Fibroblast of skin of scalp (primary cell): ENCODE measurements at places on chromosomes 16 and 17.

DNA sequence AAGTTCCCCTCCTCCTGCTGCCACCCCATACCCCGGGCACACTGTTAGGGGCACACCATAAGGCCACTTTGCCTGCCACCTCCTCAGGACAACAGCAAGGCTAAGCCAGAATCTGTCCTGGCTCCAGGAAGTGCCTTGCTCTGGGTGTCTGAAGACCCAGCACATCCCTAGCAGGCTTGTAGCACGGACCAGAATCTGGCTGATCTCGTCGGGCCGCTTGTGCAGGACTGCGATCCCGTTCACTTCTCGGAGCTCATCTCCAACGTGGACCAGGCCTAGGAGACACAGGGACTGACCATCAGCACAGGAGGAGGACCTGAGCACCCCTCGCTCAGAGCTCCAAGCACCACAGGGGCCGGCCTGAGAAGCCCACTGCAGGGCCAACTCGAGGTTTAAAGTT lies 7.4 kb downstream of the MPP3 start:
- no peak for DNase-seq

- DNase-seq = no peak
These were observed 148.7 kb downstream of the GRIN2A start for GRCh38 chr16:10033556-10033955.

DNA sequence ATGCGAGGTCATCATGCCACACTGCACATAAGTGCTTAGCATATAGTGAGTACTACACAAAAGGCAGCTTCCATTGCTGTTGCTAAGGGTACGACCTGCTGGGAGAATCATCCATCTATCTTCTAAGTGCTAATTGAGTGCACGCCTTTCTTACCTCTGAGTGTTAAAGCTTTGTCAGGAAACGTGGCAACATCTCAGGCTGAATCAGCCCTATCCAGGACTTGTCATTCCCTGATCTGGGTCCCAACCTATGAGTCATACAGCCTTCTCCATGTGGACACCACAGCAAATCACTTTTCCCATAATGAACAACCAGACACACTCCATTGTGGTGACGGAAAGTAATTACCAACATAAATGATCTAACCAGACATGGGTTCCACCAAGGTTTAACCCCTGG lies 201.1 kb upstream of the MAF start:
- no peak for DNase-seq

DNA sequence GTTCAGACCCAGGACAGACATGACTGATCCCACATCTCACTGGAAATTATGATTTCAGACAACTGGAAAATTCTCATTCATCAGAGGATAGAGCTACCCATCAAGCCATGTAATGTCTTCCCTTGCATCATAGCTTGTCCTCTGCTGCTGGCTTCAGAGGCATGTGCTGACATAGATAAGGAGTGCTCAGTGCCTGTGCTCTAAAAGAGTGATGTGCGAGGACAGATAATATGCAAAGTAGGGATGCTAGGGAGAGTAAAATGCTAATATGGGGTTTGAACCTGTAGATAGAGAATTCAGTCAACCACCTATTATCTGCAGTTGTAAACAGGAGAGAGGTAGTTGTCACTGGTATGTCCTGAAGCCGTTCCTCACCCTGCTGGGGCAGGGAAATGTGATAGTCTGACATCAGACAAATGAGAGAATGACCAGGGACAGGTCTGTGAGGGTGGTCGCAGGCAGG lies 349.7 kb upstream of the CCL2 start:
- no peak for DNase-seq

GRCh38 chr16:70788668-70789594 lies 12.0 kb downstream of the VAC14 start:
- DNase-seq = peak; percentile 80

DNA sequence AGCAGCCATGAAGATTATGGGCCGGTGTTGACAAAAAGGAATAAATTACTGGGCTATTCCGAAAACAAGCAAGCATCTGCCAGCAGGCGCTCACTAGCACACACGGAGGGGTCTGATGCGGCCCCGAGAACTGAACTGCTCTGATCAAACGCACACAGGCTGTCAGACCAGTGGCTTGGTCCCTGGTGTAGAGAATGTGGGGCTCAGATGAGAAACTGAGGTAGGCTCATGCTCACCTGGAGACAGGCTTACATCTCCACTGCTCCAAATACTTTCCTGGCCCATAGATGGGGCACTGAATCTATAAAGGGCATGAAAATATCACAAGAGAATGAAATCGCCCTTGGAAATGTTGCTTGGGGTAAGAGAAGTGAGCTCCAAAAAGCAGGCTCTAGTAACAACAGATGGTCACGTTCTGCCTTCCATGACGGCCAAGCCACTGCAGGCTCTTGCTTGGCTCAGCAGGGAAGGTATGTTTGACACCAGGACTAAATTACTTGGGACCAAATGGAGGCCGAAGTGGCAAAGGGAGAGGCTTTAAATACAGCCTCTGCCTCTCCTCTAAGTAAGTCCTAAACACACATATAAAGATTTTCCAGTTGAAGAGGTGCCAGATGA lies 5.4 kb downstream of the ABR start:
- no peak for DNase-seq

DNA sequence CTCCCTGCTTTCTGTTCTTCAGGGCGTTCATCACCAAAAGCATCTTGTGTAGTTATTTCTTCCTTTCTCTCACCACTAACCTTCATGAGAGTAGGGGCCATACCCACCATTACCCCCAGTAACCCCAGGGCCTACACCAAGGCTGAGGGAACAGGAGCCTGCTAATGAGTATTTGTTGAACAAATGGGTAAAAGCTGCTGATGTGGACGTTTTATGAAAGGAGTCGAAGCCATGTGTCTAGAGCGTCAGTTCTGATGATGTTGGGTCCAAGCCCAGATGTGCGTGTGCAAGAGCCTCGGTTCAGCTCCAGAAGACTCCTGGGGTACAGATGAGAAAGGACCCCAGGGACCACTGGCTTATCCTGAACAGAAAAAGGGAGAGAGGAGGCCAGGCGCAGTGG lies 77.1 kb upstream of the TBC1D3K start:
- DNase-seq = no peak

DNA sequence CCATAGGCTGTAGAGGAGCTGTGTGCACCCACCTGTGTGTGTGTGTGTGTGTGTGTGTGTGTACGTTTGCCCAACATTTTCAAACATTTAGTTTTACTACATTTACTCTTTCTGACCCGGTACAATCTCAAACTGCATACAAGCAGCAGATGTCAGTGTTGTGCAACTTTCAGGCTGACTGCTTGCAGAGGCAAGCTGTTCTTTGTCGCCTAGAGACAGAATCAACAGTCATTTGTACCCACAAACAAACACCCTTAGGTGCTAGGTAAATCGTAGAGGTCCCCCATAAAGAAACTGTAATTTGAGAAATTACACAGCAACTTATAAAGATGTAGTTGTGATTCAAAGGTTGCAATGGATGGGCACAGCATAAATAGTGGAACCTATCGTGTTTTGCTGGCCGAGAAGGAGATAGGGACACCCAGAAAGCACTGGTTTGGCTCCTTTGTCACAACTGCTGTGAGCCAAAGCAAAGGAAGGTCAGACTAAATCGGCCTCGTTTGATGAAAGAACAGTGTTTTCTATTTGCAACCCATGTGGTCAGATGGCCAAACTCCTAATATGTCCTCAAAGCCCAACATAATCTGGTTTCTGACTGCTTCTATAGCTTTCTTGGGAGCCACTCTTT lies 478.4 kb downstream of the TOX3 start:
- peak; percentile 2 for DNase-seq

DNA sequence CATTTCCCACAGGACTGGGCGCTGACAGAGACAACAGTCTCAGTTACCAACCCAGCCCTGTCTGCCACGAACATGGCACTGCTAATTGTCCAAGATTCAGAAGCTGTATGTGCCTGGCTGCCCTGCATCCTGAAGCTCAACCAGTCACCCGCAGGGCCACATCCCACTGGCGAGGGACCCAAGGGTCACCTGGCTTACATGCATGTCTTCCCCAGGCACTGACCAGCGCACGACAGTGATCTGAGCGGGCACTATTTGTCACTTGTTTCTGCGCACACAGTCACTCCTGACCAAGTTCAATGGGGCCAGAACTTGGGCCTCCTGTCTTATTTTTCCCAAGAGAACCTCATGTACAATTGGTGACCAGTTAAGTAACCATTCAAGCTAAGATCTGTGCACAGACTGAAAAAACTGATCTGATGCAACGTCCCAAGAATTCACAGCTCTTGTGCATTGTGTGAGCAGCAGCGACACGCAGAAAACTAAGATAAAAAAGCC lies 13.1 kb downstream of the USP7 start:
- DNase-seq = peak; percentile 64

DNA sequence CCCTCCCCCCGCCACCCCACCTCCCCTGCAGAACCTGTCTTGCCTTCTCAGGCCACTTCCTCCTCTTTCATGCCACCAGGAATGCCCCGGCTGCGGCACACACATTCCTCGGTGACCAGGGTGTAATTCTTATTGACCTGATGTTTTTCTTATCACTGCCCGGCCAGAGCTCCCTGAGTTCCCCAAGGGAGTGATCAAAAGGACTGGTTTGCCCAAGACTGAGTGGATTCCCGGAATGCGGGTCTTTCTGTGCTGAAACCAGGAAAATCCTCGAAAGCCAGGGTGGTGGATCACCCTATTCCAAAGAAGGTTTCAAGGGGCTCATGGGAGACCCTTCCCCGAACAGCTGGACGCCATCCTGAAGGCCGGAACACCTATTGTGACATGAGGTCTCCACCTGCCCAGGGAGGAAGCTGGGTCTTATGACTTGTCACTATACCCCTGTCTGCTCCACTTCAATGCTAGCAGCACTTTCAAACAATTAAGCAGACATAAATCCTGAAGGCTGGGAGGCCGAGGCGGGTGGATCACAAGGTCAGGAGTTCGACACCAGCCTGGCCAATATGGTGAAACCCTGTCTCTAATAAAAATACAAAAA lies 53.0 kb upstream of the RPL38 start:
- DNase-seq = no peak

- DNase-seq = peak; percentile 97
These were observed 30.1 kb downstream of the FZD2 start for GRCh38 chr17:44587339-44587738.

GRCh38 chr16:31333686-31334649 lies 21.0 kb upstream of the ITGAX start:
- peak; percentile 1 for DNase-seq

DNA sequence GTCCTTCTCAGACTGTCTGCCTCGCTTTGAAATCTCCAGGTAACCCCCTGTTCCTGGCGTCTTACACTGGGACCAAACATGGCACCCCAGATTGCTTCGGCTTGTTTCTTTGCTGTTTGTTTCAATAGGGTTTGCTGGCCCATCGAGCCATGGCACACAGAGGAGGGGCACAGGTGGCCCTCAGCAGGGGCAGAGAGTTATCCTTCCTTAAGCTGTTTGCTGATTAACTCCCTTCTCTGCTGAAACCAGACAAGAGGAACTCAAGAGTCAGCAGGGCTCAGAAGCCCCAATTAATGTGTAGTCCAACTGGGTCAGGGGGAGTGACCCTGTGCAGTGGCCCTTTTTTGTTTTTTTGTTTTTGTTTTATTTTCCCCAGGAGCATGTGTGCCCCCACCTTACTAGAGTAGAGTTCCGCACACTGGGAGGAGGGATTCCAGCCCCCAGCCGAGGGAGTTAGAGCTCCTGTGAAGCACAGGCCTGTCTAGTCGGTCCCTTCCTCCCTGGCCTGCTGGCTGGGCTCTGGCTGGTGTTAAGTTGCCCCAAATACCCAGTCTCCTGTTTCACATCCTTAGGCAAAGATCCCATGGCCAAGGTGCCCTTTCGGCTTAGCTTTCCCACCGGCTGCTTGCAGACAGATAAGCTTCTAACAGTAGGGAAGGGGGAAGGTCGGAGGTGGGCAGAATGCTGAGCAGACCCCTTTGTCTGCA lies 39.3 kb downstream of the YPEL2 start:
- DNase-seq = no peak

DNA sequence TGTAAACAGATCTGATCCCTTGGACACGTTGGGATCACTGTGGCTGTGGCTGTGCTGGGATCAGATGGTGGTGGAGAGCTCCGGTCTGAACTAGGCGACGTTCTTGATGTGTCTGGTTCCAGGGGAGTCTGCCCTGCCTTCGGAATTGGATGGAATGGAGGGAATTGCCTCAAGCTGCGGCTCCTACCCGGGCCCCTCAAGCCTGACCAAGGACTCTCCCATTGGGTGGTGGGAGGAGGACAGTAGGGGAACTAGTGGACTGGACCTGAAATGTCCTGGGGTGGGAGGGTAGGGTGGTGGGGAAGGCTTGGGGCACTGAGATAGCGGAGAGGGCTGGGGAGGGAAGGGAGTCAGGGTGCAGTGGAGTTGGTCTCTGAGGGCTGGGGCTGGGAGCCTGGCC lies 3.2 kb upstream of the UBALD1 start:
- no peak for DNase-seq

GRCh38 chr16:229731-230281 lies 557 bp upstream of the LUC7L start:
- no peak for DNase-seq

DNA sequence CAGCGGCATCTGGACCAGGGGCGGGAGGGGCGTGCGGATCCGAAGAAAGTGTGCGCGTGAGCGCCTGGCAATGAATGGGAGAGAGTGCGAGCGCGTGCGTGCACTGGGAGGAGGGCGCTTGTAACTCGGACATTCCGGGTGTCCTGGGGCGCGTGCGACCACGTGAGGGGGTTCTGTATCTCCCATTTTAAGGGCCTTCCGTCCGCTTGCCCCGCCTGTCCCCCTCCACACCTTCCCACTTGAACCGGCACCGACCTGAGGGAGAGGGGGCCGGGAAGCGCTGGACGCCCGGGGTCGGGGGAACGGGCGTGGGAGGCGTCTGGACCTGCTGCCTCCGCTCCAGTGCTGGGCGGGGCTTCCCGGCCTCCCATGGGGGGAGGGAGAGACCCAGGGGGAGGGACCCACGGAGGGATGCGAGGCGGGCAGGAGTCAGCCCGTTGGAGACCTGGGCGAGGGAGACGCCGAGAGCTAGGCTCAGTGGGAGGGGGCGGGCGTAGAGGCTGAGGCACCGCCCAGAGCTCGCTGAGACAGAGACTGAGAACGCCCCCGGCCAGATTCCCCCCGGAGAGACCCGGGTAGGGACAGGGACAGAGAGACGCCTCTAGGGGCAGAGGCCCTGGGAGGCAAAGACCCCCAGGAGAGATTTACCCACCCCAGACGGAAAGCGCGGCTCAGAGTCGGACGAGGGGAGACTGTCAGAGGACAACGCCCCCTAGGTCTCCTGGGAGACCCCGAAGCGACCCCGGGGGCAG lies at the start of gene KREMEN2:
Gene KREMEN2 (plus strand): TSS at position 553 of the 752 bp plus-strand sequence. CDS start 246 bp downstream, outside the sequence.
- no peak for DNase-seq

GRCh38 chr17:28524476-28525424 lies 18.6 kb downstream of the FOXN1 start:
- peak; percentile 74 for DNase-seq

GRCh38 chr17:81148986-81149533 lies 16.2 kb upstream of the PVALEF start:
- DNase-seq = no peak

GRCh38 chr16:1081734-1082265 lies 9.3 kb downstream of the SSTR5 start:
- DNase-seq = no peak
